AG09309 (cell line): ENCODE measurements at places on chromosomes 4 and X.

DNA sequence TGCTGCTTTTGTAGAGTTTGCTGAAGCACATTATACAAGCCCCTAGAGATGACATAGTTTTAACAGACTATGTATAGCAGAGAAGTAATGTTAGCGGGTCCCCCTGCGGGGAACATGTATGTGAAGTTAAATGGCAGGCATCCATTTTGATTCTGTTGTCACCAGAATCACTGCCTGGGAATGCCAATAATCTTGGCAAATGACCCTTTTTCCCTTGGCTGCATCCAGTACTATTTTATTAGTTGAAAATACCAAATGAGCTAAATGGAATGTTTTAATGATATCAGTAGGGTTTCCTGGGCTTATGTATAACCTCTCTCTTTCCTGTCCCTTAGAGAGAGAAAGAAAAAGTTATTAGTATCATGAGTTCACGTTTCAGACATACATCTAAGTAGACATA, 93.6 kb downstream of the LIMCH1 start:
- no peak for DNase-seq

DNA sequence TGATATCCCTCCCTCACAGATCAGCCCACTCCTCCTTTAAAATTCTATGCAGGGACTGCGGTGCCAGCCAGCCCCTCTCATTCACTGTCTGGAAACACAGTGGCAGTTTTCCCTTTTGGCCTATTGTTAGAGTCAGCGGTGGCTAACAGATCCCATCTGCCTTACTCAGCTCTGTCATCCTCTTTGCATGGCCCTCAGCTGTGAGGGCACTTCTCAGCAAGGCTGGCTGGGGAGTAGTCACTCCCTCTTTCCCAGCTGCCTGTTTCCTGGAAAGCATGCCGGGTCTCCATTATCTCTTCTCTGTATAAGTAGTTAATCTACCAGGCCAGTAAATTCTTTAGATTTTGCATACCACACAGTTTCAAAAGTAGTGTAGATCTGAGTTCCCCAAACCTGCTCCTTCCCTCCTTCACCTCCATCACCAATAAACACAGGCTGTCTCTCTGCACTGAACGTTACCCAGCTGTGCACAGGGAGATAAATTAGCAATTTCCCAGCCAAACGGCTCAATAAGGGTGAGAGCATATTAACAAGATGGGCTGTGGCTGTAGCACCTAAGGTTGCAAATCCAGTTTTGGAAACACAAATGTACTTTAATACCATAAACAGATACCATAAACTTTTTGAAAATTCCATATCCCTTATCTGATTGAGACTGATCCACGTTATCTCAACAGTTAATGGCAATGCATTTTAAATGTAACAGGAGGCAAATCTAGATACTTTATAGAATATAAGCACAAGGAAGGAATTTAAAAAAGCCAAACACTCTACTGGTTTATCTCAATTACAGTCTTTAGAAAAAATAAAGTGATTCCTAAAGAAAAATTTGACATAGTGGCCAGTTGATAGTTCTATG, 229.3 kb downstream of the ANKRD50 start:
- DNase-seq: no peak

DNA sequence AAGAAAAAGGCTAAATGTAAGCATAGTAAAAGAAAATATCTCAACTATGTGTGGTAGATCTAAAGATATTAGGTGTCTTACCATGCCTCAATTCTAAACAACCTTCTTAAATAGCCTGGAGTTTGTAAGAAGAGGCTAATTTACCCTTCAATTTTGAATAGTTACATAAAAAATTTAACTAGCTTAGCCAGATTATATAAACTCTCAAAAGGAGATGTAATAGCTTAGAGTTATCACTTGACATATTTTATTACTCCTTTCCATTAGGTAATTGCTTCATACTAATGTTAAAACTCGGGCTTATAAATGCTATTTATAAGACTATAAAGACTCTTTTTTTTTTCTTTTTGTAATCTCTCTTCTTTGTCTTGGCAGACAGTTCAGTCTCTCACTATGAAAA, 297.5 kb upstream of the PABPC4L start:
- no peak for DNase-seq

DNA sequence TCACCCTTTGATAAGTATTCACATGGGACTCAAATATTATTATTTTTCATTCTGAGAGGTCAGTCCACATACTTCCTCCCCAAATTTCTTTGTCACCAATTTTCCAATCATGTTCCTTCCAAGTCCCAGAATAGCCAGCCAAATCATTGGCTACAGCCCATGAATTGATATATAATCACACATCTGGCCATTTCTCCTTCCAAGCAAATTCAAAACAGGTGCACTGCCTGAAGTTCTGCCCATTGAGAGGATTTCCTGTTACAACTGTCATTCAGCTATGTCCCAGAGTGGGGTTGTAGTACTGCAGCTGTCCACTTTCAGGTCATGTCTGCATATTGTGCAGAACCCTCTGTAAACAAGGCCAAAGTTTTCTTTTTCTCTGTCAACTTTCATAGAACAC, 347.8 kb downstream of the GRID2 start:
- no peak for DNase-seq

DNA sequence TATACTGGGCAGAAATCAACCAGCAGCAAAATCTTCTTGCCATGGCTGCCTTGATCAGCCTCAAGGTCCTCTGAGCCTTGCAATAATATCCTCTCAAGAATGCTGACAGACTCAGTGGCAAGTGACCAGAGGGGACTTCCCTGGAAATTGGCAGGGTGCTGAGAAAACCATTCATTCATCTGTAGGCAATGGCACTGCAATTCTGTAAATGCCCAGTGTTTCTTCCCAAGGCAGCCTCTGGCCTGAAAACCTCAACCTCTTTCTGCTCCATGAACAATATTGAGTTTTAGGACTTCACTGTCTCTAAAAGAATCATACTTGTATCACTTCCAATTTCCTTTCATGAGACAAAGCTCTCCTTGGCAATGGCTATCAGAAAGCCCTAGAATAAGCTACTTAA, 754.3 kb upstream of the TENM3 start:
- DNase-seq: no peak

- DNase-seq: no peak
Measured at GRCh38 chr4:123866796-123867195, 470.2 kb downstream of the SPRY1 start.

GRCh38 chr4:176579226-176579625, 213.5 kb downstream of the VEGFC start:
- no peak for DNase-seq

GRCh38 chr4:132328761-132329160, 820.3 kb upstream of the PCDH10 start:
- DNase-seq: no peak

DNA sequence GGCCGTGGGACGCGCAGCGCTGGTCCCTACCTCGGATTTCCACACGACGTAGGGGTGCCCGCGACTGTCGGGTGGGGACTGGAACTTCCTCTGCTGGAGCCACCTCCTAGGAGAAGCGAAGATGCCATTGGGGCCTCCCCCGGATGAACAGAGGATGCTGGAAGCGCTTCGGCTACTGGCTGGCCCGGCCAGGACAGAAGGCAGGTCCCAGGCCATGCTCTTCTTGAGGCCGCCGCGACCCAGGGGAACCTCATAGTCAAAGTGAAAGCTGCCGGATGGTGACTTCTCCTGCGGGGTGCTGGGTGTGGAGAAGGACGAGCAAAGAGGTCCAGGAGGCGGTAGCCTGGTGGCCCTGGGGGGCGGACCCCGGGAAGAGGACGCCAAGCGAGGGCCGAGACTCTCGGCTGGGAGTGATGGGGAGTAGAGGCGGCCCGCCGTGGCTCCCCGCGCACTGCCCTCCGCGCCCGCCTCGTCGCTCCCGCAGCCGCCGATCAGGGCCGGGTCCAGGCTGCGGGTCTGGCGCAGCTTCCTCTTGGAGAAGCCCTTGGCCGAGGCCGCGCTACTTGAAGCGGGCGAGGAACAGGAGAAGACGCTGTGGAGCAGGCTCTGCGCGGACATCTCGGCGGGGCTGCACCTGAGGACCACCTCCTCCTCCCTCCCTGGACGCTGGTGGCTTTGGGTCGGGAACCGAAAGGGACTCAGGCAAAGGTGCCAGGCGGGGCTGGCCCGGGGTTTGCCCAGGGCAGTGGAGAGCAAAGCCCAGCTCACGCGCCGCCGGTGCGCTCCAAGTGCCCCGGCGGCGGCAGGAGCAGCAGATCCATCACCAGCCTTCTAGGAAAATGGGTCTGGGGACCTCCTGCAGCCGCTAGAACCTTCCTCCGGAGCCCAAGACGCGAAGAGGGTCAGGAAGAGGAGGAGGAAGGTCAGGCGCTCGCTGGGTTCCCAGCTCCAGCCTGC, 1.2 kb downstream of the ARHGAP6 start:
- no peak for DNase-seq

GRCh38 chr4:156217236-156217635, 263.6 kb upstream of the CTSO start:
- no peak for DNase-seq

DNA sequence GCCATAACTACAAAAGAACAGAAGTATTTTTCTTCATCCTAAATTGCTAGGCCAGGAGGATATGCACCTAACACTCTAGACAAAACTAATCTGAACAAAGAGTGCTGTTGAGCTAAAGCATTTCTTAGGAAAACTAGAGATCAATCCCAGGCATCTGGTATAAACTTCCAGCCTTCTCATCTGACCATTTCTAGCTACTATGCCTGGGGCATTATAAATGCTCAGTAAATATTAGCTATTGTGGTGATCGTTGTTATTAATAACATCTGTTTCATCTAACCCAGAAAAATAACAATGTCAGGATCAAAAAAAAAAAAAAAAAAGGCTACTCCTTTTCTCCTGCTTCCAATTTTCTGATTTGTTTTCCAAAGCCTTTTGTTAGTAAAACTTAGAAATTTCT, 7.7 kb upstream of the SLC10A6 start:
- no peak for DNase-seq

DNA sequence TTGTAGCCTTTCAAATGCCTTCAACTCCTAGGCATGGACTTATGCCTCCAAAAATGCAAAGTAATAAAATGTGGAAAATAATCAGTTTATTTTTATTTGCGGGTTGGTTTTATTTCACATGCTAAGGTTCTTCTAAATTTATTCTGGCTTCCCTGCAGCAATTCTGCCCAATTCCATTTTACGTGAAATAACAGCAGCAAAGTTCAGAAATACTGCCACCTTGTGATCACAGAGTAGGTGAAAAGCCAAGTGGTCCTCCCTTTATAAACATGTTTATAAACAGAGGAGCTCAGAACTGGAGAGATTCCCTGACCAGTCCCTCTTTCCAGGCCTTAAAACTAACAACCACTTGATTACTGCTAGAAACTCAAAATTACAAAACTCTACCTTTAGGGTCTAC, 14.7 kb upstream of the DCHS2 start:
- peak; percentile 5 for DNase-seq

GRCh38 chr4:32180086-32180485, 1459.9 kb downstream of the PCDH7 start:
- DNase-seq: no peak

- no peak for DNase-seq
Measured at GRCh38 chrX:9622128-9622527, 143.5 kb downstream of the GPR143 start.

DNA sequence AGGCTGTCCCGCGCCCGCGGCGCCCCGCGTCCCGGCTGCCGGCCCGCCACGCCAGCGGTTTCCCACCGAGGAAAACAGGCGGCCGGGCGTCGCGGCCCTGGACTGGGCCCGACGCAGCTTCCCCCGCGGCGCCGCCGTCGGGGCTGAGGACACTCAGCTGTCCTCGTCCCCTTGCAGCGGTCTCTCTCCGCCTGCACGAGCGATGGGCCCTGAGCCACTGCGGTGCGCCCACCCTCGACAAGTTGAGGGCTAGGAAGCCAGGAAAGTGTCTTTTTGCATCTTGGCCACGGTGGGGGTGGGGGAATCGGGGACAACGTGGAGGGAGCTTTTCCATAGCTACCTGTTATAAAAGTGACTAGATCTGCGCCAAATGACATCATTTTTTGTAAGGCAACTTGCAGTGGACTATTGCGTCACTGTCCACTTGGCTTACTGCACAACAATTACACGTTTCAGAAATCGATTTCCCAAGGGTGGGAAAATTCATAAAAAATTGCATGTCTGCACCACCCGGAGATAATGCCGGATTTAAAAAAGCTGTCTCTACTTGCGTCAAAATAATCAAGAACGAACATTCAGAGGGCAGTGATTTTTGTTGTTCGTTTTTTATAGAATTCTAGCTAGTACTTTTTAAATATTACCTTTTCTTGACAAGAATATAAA, 1.1 kb downstream of the KLHL15 start:
- peak; percentile 49 for DNase-seq

DNA sequence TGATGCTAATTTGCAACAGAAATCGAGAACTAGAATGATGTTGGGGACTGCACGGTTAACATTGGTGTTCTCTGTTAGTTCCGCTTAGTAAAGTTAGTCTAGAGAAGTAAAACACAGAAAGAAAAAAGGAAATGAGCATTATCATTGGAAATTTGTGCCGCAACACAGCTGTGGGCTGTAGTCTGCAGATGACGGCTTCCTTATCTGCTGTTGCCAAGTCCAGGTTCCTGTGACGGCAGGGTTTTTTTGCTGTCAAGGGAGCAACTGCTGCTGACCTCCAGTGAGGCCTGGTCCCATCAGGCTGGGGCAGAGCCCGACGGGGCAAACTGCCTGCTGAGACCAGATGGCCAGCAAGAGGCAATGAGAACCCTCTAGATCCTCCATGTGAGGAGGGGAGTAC, 38.9 kb upstream of the PHEX start:
- DNase-seq: no peak

DNA sequence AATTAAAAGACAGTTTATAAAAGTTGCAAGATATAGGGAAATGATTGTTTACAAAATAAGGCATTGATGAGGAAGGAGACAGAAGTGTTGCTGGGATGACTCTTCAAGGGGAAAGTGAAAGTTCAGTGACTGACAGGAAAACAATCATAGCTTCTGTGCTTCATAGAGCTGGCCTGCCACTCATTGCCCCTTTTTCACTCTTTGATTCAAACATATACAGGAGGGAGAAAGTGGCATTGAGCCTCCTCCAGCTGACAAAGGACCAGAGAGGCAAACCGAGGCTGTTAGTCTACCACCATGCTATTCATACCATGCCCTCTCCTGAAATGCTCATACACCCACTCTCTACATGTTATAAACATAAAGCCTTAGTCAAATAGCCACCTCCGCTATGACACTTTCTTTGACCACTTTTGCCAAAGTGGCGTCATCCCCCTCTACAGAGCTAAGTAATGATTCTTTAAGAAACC, 79.2 kb upstream of the ATOH1 start:
- no peak for DNase-seq

DNA sequence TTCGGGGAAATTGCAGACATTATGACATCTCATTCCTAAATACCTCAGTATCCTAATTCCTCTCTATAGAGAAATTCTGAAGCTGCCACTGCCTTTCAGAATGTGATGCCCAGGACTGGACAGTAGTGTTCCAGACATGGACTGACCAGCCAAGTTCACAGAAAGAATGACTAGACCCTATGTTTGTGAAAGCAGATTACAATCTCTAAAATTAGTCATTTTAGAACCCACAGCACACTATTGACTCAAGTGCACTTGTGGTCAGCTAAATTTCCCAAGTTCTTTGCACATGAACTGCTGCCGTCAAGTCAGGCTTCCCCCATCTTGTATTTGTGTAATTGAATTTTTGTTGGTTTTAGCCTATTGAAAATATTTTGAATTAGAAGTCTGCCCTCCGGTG, 81.0 kb upstream of the ESX1 start:
- DNase-seq: peak; percentile 68

GRCh38 chr4:21628916-21629610, 319.5 kb downstream of the KCNIP4 start:
- no peak for DNase-seq
